ENCODE measurements at places on chromosomes 7 and 10.

- DNase-seq: no peak
These were observed 382.3 kb downstream of the DNAJB6 start for GRCh38 chr7:157719008-157719682.

- DNase-seq: peak; percentile 9
These were observed 43.3 kb downstream of the DIP2C start for GRCh38 chr10:646118-646524.

DNA sequence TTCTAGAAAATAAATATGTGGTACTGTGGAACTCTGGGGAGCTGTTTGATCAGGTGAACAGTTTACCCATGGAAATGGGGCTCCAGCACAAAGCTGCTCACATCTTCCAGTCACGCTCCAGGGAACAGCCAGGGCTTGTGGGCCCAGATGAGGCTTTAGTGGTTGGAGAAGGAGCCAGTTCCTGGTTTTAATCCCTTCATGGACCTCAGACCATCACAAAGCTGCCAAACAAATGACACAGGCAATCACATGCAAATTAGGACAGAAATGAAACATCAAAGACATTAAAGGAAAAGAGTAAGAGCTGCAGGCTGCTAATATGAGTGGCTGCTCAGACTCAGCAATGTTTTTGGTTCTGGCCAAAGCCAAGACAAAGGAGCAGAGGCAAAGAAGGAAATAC lies 2.2 kb upstream of the ATP6V0E2 start:
- no peak for DNase-seq

DNA sequence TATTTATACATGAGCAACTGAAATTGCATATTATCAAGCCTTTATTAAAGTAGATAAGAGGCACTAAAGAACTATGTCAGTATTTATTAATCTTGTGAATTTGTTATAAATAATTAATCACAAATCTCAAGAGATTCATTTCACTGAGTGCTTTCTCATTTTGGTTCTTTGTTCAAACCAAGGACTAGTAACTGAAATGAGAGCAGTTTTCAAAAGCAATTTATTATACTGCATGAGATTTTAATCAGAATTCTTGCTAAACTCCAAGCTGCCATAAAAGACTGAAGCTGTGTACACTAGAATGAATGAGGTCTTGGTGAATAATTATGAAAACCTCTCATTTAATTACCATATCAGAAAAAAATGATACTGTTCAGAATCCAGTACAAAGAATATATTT lies 224.8 kb upstream of the IMMP2L start:
- DNase-seq: no peak

DNA sequence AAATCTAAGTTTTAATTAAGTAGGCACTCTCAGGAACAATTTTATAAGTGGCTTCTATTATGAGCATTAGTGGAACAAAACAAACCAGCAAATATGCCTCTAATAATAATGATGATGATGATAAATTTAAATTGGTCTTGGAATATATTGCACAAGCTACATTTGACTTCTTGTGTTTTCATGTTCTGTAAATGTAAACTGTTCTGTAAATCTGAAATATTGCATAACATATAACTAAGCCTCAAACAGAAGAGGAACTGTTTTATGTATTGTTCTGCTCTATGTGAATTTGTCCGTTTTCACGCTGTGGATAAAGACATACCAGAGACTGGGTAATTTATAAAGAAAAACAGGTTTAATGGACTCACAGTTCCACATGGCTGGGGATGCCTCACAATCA lies 625.2 kb upstream of the CELF2 start:
- DNase-seq: no peak

Data from retina (tissue), 1 donor.